ENCODE measurements at places on chromosomes 7 and 10.
A peak's percentile ranks its signal among the peaks of the same experiment; 100 is the strongest.

DNA sequence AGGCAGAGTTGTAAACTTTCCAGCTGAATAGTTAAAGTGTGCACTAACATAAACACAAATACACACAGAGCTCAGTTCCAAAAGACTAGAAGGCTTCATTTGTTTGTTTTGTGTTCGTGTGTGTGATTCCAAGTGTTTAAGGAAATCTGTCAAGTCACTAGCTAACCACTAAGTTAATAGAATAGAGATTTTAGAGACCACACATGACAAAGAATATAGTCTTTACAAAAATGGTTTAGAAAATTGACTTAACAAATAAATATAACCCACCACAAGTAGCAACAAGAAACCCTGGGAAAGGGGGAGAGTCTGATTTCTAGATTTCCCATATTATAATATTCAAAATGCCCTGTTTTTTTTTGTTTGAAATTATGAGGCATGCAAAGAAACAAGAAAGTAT lies 209.4 kb downstream of the FZD1 start:
- DNase-seq, result no peak

DNA sequence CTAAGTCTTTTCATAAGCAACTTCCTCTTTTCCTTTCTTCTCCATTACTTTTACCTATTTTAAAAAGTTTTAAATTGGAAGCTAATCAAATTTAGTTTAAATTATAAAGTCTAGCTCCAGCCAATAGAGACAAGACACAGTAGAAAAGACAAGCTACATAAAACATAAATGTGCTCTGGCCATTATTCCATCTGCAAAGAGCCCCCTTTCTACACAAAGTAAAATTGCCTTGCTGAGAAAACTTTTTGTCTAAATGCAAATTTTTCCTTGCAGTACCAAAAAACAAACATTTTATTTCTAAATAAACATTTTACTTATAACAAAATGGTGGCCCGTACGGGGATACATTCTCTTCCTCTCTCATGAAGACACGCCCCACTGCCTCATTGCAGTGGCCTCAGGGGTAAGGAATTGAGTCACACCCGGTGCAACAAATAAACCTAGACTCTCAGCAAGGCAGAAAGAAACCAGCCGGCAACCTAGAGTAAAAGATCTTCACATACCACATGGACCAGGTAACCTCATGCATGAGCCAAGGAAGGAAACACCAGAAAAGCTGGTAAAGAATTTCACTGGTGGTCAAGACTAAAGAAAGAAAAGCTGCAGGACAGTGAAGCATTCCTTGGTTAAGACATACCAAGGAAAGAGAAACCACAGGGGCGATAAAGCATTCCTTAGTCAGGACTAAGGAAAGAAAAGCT lies 71.6 kb upstream of the ZNF746 start:
- no peak for DNase-seq

- no peak for DNase-seq
Observed at GRCh38 chr7:16063716-16064675, 357.3 kb downstream of the CRPPA start.

DNA sequence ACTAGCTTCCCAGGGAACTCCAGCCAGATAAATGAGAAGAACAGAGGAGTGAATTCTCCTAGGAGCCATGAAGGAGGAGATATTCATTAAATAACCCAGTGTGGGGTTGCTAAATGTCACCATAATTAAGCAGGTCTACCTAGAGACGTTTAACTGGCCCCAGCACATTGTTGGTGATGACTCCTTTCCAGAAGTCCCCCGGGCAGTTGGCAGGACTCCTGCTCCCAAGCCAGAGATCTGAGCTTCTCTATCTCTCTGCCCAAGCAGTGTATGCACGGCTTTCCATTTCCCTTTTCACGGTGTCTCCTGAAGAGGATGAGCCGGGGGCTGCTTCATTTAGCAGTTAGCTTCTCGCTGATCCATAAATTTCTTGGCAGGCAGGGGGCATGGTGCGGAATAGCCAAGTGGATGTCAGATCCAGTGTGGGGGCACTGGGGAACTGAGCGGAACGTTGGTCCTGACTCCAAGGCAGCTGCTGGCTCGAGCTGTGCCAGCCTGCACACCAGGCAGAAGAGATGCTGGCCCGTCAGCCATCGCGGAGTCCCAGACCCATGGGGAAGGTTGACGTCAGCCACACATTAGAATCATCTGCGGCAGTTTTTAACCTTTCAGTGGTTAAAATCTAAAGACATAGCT lies 142.0 kb upstream of the NPY start:
- no peak for DNase-seq

DNA sequence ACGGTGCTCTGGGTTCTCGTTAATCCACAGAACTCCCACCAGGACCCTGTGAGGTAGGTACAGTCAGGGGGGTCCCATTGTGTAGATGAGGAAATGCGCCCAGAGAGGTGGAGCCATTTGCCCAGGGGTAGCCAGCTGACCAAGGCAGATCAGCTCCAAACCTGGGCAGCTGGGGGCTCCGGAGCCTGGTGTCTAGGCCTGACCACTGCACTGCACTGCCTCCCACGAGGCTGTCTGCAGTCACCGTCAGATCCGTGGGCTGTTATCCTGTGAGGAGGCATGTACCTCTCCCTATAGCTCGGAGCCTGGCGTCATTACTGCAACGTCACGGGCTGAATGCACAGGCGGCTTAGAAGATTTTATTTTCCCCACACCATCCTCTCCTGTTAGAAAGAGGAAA lies 411.8 kb upstream of the FOXK1 start:
- no peak for DNase-seq

GRCh38 chr7:25846722-25847121 lies 305.3 kb upstream of the NFE2L3 start:
- peak; percentile 88 for DNase-seq

- no peak for DNase-seq
Observed at GRCh38 chr10:119496273-119496672, 46.2 kb downstream of the RGS10 start.

DNA sequence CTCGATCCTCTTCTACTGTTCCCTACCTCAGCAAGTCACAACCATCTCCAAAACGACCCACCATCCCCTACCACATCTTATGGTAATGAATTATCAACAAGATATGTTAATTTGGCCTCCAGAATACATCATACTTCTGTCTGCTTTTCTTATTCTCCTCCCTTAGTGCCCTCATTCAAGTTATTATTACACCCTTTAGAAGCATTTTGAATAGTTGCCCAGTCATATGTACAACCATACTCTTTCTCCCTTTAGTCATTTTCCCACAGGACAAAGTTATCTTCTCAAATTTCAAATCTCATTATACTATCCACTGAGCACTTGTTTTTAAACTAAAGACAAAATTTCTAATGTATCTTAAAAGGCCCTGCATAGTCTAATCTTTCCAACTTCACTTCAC lies 71.0 kb downstream of the GNAT3 start:
- DNase-seq, result no peak

- no peak for DNase-seq
Observed at GRCh38 chr10:15331461-15331860, 39.6 kb downstream of the FAM171A1 start.

- no peak for DNase-seq
Observed at GRCh38 chr10:100502926-100503494, 16.7 kb downstream of the SEC31B start.

- DNase-seq, result no peak
Observed at GRCh38 chr7:85796956-85797355, 610.1 kb upstream of the SEMA3D start.

DNA sequence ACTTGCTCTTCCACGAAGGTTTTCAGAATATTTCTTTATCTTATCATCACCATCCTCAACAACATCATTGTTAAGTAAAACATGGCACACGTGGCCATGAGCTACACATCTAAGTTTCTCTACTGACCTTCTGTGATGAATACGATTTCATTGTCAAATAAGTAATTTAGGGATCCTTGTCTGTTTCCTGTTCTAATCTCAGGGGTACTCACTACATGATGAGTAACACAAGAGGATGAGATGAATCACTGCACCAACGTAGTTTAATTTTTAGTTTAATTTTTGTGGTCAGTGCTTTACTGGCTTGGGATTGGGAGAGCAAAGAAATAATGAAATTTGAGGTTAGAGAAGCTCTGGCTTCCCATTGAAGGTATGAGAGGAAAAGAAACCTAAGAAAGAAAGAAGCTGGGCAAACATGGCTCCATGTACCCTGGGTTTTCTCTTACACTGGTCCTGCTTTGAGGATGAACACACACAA lies 461.9 kb upstream of the KLF6 start:
- DNase-seq, result no peak

DNA sequence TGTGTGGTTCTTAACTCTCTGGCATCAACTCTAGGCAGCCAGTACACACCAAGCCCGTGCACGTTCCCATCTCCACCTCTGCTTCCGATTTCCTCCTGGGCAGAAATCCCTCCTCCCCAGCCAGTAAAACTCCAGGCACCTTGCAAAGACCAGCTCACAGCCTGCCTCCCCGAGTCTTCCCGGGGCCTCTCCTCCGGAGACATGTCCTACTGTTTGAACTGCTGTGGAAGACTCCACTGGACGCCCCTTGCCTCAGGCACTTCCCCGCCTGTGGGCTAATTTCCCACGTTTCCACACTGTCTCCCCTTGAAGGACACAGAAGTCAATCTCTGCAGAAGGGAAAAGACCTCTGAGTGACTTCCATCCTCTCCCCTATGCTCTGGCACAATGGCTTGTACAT lies 210.7 kb upstream of the FRMD4A start:
- DNase-seq, result no peak
